ENCODE measurements at places on chromosomes 2 and 18. TPM values are rescaled to one million over a fixed set of nuclear protein-coding genes. Genes with fewer than 3 reads are reported as not detected.

DNA sequence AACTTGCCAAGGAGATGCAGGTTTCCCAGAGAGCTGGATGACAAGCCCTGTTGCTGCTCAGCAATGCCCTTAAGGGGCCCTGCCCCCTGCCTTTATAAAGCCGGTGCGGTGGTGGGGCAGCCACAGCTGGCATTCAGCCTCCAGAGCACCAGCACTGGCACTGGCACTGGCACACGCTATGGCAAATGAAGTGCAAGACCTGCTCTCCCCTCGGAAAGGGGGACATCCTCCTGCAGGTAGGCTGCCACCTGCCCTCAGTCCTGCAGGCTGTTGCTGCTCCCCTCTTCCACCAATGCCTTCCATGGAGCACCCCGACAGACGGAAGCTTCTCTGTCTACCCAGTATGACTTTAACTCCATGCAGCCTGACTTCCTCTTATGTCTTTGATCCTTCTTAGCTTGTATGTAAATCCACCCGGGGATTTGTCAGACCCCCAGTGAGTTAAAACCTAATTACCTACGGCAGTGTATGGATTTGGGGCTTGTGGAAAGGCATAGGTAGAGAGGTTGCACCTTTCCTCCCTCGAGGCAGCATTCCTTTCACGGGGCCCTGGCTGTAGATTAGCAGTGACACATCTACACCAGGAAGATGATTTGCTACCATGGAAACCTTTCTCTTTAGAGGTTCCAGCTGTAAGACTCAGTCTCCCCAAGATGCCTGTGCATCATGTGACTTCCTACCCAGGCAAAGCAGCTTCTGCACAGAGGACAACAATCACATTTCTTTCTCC, at the start of gene DAPL1:
Gene DAPL1 (plus strand): TSS at position 123 of the 730 bp plus-strand sequence. CDS start 56 bp downstream, at position 179.
- no peak for DNase-seq

DNA sequence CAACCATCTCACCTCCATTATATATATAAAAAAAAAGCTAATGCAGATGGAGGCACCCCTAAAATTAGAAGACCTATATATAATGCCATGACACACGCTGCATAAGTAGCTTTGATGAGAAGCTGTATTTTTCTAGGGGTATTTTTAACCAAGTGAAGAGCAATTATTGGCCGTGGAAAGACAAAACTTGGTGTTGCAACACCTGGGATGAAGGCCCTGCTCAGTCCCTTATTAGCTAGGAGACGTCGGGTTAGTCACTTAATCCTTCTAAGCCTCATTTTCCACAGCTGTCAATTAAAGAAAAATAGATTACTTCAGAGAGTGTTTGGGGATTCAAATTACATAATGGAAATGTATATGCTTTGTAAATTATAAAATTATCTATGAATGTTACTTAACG, 63.0 kb downstream of the WDR75 start:
- DNase-seq: no peak

DNA sequence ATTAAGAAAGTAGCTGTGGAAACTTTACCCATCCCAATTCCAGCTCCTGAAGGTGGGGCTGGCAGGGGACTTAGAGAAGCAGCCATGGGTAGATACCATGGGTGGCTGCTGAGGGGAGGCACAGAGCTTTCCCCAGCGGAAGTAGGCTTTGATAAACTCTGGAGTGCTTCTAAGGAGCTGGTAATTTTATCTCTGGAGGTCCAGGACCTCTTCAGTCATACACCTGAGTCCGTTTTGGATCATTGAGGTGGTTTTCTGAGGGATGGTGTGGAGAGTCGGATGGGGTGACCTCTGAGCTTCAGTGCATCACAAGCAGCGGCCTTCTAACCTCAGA, 36.7 kb upstream of the BMP10 start:
- no peak for DNase-seq

DNA sequence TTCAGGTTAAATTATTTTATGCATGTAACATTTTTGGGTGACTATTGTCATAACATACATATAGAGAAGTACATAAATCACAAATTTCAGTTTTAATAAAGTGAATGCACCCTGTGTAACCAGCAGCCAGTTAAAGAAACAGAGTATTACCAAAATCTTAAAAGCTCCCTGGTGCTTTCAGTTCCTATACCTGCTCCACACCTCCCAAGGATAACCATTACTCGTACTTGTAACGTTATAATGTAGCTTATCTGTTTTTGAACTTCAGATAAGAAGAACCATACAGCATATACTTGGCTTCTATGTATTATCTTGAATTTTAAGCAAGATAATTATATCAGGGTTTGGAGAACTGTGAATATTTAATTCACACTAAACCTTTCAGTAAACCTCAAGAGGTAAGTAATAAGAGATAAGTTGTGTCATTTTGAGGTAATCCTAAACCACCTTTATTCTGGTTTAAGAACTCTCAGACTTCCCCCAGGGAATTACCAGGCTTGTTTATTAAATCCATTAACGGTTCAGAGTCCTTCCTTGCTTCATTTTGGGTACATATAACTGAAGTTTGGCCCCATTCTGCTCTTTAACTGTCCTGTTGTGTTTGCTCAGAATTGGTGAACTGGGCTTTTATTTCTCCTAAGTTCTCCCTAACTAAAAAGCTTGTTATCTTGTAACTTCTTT, 58.6 kb downstream of the LCLAT1 start:
- DNase-seq: no peak

The CHMP3 gene
- 173 TPM for total RNA-seq
